Bone marrow (tissue), 2 donors: ENCODE measurements at places on chromosomes 2 and 18.

GRCh38 chr2:239165206-239165831 lies 235.5 kb downstream of the HDAC4 start:
- DNase-seq = no peak

GRCh38 chr2:136769871-136770270 lies 4.5 kb downstream of the THSD7B start:
- no peak for DNase-seq

DNA sequence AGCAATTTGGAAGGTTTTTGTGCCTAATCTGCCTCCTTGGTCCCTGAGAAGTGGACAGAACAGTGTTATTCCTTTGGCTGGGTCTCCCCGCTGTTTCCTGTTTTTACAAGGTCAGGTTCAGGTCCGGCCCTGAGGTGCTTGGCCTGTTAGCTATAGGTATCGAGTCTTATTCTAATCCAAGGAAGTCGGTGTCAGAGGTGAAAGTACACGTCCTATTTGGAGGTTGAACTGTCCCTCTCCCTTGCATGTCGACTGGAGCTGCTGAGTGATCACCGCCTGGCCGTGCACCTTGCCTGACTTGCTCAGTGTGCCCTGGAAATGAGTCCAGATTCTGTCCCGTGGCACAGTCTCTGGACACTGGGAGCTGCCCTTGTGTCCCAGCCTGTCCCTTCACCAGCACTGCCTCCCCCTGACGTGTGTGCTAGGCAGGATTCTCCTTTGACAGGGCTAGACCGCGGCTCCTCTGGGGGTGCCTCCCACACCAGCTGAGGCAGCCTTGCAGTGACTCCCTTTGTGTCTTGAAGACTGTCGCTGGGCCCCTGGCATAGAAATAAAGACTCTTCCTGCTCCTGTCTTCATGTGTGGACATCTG lies 65.7 kb upstream of the RBM44 start:
- DNase-seq = no peak

DNA sequence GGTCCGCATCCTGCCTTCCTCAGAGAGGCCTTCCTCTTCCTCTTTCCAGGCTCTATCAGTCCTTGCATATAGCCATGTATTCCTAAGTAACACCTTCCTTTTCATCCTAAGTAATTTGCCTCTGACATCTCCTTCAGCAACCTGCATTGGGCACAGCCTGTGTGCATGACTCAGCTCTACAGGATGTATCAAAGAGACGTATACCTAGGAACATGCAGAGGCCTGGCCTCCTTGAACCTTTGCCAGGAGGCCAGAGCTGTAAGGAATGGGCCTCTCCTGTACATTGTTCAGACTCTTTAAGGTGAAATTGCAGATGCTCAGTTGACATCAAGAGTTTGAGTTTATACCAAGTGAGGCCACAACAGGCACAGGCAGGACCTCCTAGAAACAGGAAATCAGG lies 76.0 kb upstream of the CELF4 start:
- DNase-seq = no peak

- DNase-seq = no peak
Measured at GRCh38 chr18:58045242-58046092, 1.4 kb downstream of the NEDD4L start.

GRCh38 chr2:167953776-167954175 lies 293.6 kb downstream of the STK39 start:
- DNase-seq = no peak
